Mesendoderm (in vitro differentiated cells): ENCODE measurements at places on chromosomes 12 and 14.
A peak's percentile ranks its signal among the peaks of the same experiment; 100 is the strongest.

DNA sequence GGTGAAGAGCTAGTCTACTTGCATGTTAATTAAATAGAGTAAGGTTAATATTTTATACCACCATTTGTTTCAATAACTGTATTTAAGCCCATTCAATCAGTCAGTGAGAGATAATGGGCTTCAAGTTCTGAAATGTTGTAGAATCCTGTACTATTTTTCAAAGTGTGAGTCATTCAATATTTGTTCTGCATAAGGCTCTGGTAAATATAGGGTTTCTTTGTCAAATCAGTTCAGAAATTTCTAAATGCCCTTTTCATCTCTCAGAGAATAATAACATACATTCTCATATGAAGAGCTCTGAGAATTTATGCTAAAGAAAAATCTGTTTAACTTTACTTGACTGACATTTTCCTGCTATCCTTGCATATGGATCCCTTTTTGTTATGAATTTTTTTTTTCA, 493.3 kb downstream of the TMTC2 start:
- no peak overlapping the region for H3K27ac ChIP-seq
- no peak for DNase-seq
- H3K4me1 ChIP-seq: no peaks in the 10 kb centered on the region

GRCh38 chr12:93567174-93567573, 5.3 kb upstream of the SOCS2 start:
- H3K27me3 ChIP-seq: no peaks in the 10 kb centered on the region
- H3K4me1 ChIP-seq: no peaks in the 10 kb centered on the region
- peaks cover 1% of the 10 kb centered on the region for H3K36me3 ChIP-seq
- H3K27ac ChIP-seq: no peak overlapping the region

- H3K27ac ChIP-seq: no peak overlapping the region
- H3K36me3 ChIP-seq: no peaks in the 10 kb centered on the region
- no peaks in the 10 kb centered on the region for H3K27me3 ChIP-seq
- peaks cover 6% of the 10 kb centered on the region for H3K4me1 ChIP-seq
Observed at GRCh38 chr14:54370323-54371198, 26.2 kb upstream of the CDKN3 start.

- no peaks in the 10 kb centered on the region for H3K36me3 ChIP-seq
- H3K27ac ChIP-seq: no peak overlapping the region
- H3K4me3 ChIP-seq: no peak overlapping the region
- H3K4me1 ChIP-seq: peaks cover 9% of the 10 kb centered on the region
- no peak for DNase-seq
Observed at GRCh38 chr14:99675382-99675835, 8.7 kb upstream of the CYP46A1 start.

- H3K27ac ChIP-seq: no peak overlapping the region
- DNase-seq: no peak
- H3K4me3 ChIP-seq: no peak overlapping the region
Observed at GRCh38 chr12:116242740-116243139, 34.8 kb downstream of the MED13L start.

GRCh38 chr12:106086696-106087095, 52.1 kb downstream of the NUAK1 start:
- H3K4me1 ChIP-seq: no peaks in the 10 kb centered on the region
- no peak for DNase-seq
- no peak overlapping the region for H3K27ac ChIP-seq
- peaks cover 2% of the 10 kb centered on the region for H3K36me3 ChIP-seq

- H3K27ac ChIP-seq: no peak overlapping the region
- DNase-seq: no peak
- H3K27me3 ChIP-seq: no peaks in the 10 kb centered on the region
Observed at GRCh38 chr14:32993921-32994320, 55.2 kb downstream of the NPAS3 start.

GRCh38 chr14:50714450-50715073, 46.5 kb upstream of the SAV1 start:
- no peaks in the 10 kb centered on the region for H3K27me3 ChIP-seq
- H3K36me3 ChIP-seq: no peaks in the 10 kb centered on the region
- no peak overlapping the region for H3K27ac ChIP-seq
- no peak overlapping the region for H3K4me3 ChIP-seq
- peak; percentile 45 for DNase-seq

- H3K27me3 ChIP-seq: no peaks in the 10 kb centered on the region
- no peak overlapping the region for H3K27ac ChIP-seq
- H3K4me1 ChIP-seq: peaks cover 4% of the 10 kb centered on the region
Observed at GRCh38 chr12:56337753-56338251, 882 bp upstream of the IL23A start.
